Left lung (tissue), 14 donors: ENCODE measurements at places on chromosomes 1 and 21. TPM values are rescaled to one million over a fixed set of nuclear protein-coding genes. Genes with fewer than 3 reads are reported as not detected.

The C1orf210 gene
- 8.9 TPM for polyA plus RNA-seq

DNA sequence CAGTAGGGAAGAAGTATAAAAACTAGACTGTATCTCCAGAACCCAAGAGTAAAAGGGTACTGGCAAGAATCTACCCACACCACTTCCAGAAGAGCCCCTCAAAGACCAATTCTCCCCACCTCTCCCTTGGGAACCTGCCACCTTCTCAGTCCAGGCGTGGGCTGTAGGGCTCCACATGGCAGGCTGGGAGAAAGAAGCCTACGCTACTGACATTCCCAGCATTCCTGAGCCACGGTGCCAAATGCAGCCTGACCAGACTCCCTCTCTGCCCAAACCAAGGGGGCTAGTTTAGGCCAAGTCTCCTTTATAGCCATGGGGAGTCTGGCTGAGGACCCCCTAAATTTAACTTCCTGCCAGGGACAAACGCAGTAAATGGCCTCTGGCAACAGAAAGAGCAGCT lies 2.0 kb downstream of the UBE2Q1 start:
- no peak for DNase-seq

DNA sequence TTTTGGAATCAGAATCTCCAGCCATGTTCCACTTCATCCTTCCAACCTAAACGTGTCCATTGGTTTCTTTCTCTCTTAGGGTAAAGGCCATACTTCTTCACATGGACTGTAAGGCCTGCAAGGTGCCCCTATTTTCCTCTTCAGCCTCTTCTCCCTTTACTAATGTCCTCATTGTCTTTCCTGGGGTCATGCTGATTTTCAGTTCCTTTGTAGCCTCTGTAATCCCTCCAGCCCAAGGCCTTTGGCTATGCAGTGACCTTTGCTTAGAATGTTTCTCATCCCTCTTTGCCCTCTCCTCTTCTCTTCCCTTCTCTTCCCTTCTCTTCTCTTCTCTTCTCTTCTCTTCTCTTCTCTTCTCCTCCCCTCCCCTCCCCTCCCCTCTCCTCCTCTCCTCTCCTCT lies 112.5 kb downstream of the SPATA46 start:
- DNase-seq, result no peak

The CA6 gene
- 0.18 TPM for polyA plus RNA-seq

DNA sequence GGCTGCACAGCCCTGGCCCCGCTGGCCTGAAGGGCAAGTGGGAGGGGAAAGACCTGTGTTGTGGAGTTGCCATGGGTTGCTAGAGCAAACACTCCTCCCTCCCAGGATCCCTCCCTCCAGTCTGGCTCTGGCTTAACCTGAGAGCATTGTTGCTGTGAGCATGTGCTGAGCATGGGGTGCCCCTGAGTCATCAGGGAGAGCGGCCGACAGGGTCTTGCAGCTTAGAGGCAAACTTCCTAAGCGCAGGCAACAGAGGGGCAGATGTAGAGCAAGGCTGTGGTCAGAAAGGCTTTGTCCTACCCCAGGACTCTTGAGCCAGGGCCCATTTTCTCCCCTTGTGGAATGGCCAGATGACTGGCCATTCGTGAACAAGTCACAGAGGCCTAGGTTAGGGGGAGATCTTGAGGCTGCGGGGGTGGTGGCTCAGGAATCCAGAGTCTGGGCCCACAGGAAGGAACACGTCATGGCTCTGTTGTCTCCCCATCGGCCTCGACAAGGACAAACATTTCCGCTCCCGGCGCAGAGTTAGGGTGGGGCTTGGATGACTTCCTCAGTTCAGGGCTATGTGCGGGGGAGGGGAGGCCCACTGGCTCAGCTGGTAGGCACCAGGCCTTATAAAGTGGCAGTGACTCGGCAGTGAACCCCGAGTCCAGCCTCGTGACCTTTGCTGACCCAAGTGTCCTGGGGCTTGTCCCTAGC lies 362 bp upstream of the DYNLT4 start:
- peak; percentile 82 for DNase-seq

DNA sequence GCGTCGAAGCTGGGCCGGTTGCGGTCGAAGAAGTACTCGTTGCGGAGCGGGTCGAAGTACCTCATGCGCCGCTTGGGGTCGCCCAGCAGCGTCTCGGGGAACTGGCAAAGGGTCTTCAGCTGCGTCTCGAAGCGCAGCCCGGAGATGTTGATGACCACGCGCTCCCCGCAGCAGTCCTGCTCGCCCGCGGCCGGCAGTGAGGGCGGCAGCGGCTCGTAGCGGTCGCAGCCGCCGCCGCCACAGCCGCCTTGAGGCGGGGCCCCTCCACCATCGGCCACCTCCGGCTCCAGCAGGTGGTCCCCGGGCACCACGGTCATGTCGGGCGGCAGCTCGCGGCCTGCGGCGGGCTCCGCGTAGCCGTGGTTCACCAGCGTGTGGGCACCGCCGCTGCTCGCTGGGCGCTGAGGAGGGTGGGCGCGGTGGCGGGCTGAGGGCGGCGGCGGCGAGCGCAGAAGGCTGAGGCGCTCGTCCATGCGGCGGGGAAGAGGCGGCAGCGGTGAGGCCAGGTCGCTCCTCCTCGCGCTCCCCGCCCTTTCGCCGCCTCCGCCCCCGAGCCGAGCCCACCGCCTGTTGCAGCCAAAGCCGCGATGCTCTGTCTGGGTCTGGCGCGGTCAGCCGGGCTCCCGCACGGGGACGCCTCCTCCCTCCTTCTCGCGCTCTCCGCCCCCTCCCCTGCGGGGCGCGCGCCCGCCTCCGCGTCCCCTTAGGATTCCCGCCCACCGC lies at the start of gene KCNA3:
Gene KCNA3 (minus strand): TSS at position 604 of the 723 bp plus-strand sequence. CDS start 131 bp downstream, at position 473.
- peak; percentile 84 for DNase-seq

The COL6A2 gene
- 362 TPM for polyA plus RNA-seq

The VPS26C gene
- polyA plus RNA-seq, result 34.6 TPM

- no peak for DNase-seq
These were observed 47.4 kb downstream of the ZNF281 start for GRCh38 chr1:200362421-200362820.

DNA sequence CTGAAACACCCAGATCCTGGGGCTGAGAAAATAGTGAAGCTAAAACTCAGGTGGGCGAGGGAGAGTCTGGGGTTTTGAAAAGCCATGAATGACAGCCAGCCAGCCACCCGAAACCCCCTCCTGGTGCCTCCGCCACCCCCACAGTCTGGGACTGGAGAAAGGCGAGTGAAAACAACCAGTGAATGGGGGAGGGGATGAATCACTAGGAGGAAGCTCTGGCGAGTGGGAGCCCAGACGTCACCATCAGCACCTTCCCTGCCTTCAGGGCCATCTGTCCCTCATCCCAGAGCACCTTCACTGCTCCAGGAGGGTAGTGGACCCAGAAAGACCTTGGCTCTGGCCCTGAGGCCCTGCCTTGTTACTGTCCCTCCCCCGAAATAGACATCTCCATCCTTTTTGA lies 9.2 kb downstream of the RORC start:
- DNase-seq, result no peak

The CYB5RL gene
- polyA plus RNA-seq, result 11.5 TPM

GRCh38 chr1:184494929-184495328 lies 108.1 kb downstream of the C1orf21 start:
- DNase-seq, result no peak

- DNase-seq, result no peak
These were observed 2.8 kb upstream of the ACTL8 start for GRCh38 chr1:17752356-17752755.

The APOBEC4 gene
- 0.87 TPM for polyA plus RNA-seq

The WDR47 gene
- 15.7 TPM for polyA plus RNA-seq

GRCh38 chr1:147243228-147243685 lies 773 bp downstream of the CHD1L start:
- DNase-seq, result no peak

The FAM151A gene
- 1.4 TPM for polyA plus RNA-seq

- DNase-seq, result no peak
These were observed 12.6 kb upstream of the RCSD1 start for GRCh38 chr1:167617153-167618147.

The TRIM45 gene
- 18.8 TPM for polyA plus RNA-seq

DNA sequence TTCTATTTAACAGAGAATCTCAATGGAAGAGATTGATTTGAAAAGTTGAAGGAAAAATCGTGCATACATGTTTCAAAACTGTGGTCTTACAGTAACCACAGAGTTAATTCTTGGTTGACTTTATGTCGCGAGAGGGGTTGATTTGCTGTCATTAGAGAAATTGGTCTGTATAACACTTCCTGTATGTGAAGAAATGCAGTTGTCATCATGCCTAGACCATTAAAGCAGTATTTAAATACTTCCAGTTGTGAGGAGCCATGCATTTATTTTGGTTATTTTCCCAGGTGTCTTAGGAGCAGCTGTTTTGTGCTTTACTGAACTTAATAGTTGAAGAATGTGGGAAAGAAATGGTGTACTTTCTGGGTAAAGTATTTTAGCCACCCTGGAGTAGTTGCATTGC lies 76.2 kb downstream of the NFIA start:
- no peak for DNase-seq

DNA sequence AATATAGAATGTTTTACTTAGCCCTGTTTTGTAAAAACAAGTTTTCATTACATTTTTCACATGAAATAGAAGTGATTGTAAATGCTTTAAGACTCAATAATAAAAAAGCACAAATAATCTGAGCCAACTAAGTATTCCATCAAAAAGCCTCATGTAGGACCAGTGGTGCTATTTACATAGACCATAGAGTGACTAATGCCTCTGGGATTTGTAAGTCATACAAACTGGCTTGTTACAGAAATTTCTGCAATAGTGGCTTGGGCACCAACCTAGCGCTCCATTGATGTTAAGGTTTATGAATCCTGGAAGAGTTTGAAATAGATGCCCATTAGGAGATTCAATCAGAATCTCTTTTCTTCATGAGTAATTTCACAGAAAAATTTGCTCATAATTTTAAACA lies 31.9 kb downstream of the ZMYM1 start:
- DNase-seq, result no peak

- no peak for DNase-seq
These were observed 141.1 kb upstream of the RUNX1 start for GRCh38 chr21:35190201-35190701.

- DNase-seq, result no peak
These were observed 50.1 kb downstream of the AK4 start for GRCh38 chr1:65198096-65198495.

DNA sequence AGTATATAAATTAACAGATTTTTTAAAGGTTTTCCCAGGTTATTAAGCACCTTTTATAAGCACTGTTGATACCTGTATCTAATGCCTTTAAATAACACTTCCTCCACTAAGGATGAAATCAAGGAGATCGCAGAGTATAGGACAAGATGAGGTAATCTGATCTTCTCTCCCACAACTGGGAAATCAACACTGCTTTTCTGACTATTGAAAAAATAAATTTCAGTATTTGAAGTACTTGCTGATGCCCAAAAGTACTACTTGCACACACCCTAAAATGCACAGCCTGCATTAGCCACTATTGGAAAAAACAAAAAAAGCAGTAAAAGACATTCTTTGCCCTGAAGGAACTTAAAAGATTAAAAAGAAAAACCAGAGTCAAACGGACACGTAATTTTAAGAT lies 48.6 kb downstream of the PUM1 start:
- no peak for DNase-seq

- no peak for DNase-seq
These were observed 20.5 kb downstream of the HTR1D start for GRCh38 chr1:23196627-23197328.

- DNase-seq, result no peak
These were observed 83.4 kb downstream of the LYST start for GRCh38 chr1:235783148-235783776.

- peak; percentile 31 for DNase-seq
These were observed 74.4 kb downstream of the PTGS2 start for GRCh38 chr1:186605762-186606350.

The CNR2 gene
- 0.17 TPM for polyA plus RNA-seq

DNA sequence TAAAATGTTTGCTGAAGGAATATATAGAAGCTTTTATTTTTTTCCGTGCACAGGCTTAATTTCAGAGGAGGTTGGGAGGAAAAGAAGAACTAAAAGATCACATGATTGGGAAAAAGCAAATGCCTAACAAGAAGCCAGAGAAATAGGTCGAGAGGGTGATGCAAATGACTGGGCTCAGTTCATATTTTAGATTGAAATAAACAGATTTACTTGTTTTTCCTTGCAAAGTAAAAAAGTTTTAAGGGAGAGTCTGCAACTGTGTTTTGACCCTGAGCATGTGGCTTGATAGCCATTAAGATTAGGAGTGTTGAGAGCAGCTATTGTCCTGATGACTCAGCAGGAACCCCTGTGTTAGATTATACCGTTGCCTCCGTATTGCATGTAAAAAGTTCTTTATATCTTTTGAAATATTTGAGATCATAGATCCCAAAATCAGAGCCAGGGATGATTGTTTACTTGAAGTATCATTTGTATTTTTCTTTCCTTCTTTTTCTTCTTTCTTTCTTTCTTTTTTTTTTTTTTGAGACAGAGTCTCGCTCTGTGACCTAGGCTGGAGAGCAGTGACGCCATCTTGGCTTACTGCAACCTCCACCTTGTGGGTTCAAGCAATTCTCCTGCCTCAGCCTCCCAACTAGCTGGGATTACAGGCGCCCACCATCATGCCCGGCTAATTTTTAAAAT lies 20.2 kb downstream of the CLIC4 start:
- DNase-seq, result no peak

GRCh38 chr1:161175771-161176453 lies 1.4 kb downstream of the B4GALT3 start:
- no peak for DNase-seq

GRCh38 chr1:52904927-52905698 lies 16.4 kb downstream of the ECHDC2 start:
- DNase-seq, result no peak

GRCh38 chr1:203308923-203309331 lies 3.6 kb downstream of the BTG2 start:
- DNase-seq, result no peak

The SNAPIN gene
- polyA plus RNA-seq, result 38.6 TPM

DNA sequence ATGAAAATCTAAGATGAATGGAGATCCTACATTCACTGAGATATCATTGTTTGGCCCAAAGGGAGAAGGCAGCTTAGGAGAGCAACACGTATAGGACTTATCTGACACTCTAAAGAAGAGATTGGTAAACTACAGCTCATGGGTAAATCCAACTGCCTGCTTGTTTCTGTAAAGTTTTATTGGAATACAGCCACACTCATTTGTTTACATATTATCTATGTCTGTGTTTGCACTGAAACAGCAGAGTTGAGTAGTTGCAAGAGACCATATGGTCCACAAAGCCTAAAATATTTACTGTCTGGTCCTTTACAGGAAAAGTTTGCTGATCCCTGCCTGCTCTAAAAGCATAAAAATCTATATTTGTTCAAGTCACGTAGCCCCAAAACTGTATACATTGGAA lies 14.3 kb upstream of the LRRC53 start:
- DNase-seq, result no peak

The RHD gene
- polyA plus RNA-seq, result 2.1 TPM

- DNase-seq, result no peak
These were observed 125.1 kb downstream of the BARHL2 start for GRCh38 chr1:90591970-90592356.

- peak; percentile 42 for DNase-seq
These were observed 138.9 kb upstream of the SOD1 start for GRCh38 chr21:31520561-31521098.

The NOS1AP gene
- 2.2 TPM for polyA plus RNA-seq

The NECAP2 gene
- 77.0 TPM for polyA plus RNA-seq

DNA sequence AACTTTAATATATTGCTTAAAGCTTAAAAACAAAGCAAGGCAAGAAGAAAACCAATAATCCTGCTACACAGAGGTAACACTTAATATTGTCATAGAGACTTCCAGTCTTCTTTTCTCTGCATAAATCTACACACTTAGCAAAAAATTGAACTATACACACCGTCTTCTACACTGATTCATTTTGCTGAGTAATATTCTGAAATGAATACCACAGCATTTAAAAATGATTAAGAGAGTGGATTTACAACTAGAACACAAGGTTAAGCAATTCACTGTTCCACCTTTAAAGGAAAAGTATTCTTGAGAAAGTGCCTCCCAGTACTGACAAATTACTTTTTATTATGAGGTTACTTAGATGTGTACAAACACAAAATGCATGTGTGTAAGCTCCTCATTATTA lies 22.2 kb upstream of the ITPKB start:
- no peak for DNase-seq
